Lower lobe of right lung (tissue), 2 donors: ENCODE measurements at places on chromosomes 16 and 17. TPM values are rescaled to one million over a fixed set of nuclear protein-coding genes. Genes with fewer than 3 reads are reported as not detected.

GRCh38 chr17:31068291-31068690, 26.5 kb upstream of the NF1 start:
- DNase-seq: no peak

DNA sequence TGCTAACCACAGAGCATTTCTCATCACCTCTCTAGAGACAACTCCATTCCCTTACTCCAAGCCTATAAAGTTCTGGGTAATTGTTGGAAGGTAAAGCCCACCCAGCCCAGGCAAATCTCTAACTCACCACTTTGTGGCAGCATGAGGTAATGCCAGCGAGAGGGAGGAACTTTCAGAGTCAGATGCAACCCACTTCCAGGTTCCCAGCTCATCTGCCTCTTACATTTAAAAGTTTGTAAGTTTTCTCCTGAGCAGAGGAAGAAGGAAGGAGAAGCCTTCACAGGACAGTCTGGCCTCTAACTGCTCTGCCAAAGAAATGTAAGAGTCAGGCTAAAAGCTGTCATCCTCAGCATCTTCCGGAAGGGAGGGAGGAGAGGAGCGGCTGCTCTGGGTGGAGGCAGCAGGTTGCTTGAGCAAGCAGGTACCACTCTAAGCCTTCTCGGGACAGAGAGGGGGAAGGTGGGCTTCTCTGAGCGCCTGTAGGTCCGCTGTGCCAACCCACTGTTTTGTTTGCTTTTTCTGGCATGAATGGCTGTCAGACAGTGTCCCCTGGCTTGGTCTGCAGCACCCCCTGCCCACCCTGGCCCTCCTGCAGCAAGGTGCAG, 1.0 kb downstream of the ZNF319 start:
- DNase-seq: peak; percentile 44

GRCh38 chr17:562174-562573, 152.5 kb downstream of the VPS53 start:
- DNase-seq: no peak

- DNase-seq: no peak
Observed at GRCh38 chr16:61945511-61945910, 90.7 kb downstream of the CDH8 start.

- no peak for DNase-seq
Observed at GRCh38 chr17:45851464-45851863, 6.8 kb downstream of the SPPL2C start.

- DNase-seq: no peak
Observed at GRCh38 chr16:87628940-87629339, 26.6 kb downstream of the JPH3 start.

DNA sequence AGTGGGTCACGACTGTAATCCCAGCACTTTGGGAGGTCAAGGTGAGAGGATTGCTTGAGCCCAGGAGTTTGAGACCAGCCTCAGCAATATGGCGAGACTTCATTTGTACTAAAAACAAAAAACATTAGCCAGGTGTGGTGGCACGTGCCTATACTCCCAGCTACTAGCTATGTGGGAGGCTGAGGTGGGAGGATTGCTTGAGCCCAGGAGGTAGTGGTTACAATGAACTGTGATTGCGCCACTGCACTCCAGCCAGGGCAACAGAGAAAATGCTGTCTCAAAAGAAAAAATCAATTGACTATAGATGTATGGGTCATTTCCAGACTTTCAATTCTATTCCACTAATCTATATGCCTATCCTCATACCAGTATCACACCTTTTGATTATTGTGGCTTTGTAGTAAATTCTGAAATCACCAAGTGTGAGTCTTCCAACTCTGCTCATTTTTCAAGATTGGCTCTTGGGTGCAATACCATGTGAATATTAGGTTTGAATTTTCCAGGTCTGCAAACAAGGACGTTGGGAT, 27.2 kb upstream of the CEP20 start:
- DNase-seq: no peak

- DNase-seq: no peak
Observed at GRCh38 chr17:58394534-58395223, 22.7 kb downstream of the RNF43 start.

DNA sequence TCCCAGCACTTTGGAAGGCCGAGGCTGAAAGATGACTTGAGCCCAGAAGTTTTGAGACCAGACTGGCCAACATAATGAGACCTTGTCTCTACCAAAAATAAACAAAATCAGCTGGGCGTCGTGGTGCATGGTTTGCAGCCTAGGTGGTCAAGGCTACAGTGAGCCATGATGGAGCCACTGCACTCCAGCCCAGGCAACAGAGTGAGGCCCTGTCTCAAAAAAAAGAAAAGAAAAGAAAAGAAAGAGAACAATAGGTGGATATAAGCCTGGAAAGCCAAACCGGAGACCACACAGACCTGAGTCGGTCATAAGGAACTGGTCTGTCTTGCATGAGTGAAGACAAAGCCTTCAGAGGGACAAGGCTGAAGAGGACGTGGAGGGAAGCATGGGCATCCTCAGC, 14.4 kb downstream of the ATP6V0D1 start:
- DNase-seq: no peak

DNA sequence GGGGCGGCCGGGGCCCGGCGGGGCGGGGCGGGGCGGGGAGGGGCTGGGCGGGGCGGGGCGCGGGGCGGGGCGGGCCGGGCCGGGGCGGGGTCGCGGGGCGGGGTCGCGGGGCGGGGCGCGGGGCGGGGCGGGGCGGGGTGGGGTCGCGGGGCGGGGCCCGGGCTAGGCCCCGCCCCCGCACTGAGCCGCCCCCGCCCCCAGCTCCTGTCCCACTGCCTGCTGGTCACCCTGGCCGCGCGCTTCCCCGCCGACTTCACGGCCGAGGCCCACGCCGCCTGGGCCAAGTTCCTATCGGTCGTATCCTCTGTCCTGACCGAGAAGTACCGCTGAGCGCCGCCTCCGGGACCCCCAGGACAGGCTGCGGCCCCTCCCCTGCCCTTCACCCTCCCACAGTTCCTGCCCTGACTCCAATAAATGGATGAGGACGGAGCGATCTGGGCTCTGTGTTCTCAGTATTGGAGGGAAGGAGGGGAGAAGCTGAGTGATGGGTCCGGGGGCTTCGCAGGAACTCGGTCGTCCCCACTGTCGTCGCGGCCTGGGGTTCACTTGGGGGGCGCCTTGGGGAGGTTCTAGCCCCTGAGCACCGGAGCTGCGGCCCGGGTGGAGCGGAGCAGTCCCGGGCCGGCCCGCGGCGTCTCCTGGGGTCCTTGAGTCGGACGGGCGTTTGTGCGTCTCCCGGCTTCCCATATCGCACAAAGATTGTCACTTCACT, 795 bp upstream of the HBM start:
- DNase-seq: no peak

GRCh38 chr16:85075236-85075924, 36.9 kb downstream of the CIBAR2 start:
- DNase-seq: no peak

- DNase-seq: peak; percentile 82
Observed at GRCh38 chr17:37489197-37490001, at the start of gene DUSP14. TSS of gene DUSP14 (plus strand) at chr17:37489891. CDS start at chr17:37512273, 22,382 bp downstream.

- DNase-seq: no peak
Observed at GRCh38 chr16:17775061-17775460, 304.3 kb upstream of the XYLT1 start.

GRCh38 chr17:53629188-53629587, 193.5 kb upstream of the KIF2B start:
- DNase-seq: no peak

DNA sequence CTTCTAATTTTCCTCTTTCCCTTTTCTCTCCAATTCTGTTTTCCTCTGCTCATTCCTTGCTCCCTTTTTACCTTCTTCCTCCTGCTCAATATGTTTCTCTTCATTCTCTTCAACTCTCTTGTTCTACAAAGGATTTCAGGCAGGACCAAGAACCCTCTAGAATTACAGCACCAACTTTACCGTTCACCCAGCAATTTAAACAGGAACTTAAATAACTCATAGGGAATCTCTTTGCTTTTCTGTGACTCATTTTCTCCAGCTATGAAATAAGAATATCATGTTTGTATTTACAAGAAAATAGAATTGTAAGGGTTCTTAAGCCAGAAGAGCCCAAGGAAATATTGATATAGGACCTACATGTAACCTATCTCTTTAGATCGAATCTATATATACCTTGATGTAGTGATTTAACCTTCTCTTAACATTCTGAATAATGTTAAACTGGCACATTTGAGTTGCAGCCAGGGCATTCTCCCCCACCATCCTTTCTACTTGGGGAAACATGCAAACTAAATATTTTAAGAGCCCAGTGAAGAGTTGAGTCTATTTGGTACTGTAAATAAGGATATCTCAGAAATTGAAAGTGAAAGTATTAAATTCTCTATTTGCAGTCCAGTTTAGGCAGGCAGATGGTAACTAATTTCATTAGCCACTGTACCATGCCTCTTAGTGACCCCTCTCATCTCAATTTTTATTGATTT, 137.0 kb downstream of the ANKFN1 start:
- no peak for DNase-seq

GRCh38 chr17:29579866-29580771, 9.3 kb downstream of the GIT1 start:
- DNase-seq: peak; percentile 90

- peak; percentile 39 for DNase-seq
Observed at GRCh38 chr16:89113661-89114060, 20.0 kb downstream of the ACSF3 start.

DNA sequence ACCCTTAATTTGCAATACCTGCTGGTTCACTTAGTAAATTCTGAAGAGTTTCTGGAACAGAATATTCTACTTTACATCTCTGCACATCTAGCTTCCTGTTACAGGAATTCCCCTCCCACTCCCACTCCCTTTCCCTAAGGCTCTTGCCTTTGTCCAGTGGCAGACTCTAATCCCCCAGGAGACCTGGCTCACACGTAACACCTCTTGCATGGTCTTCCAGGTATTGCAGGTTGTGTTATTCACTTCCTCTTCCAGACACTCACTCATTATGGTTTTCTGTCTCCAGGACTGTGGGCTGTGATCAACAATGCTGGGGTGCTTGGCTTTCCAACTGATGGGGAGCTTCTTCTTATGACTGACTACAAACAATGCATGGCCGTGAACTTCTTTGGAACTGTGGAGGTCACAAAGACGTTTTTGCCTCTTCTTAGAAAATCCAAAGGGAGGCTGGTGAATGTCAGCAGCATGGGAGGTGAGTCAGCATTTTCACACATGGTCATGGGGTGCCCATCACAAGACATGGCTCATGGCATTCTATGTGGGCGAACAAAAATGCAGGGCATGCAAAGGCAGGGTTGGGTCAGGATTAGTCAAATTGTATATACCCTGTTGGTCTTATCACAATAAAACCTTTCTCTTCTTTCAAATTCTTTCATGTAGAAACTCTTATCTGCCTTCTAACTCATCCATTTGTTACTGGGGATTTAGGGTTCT, 35.8 kb downstream of the HSD17B2 start:
- no peak for DNase-seq

GRCh38 chr16:24668481-24669061, 60.9 kb upstream of the TNRC6A start:
- DNase-seq: no peak

DNA sequence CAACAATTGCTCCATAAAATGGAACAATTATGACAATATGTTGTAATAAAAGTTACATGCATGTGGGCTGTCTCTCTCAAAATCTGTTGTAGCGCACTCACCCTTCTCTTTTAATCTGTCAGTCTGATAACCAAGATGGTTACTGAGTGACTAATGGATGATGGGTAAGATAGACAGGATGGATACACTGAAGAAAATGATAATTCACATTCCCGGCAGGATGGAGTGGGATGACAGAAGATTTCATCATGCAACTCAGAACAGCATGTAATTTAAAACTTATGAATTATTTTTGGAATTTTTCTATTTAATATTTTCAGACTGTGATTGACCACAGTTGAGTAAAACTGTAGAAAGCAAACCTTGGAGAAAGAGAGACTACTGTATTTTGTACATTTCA, 30.5 kb downstream of the CDH13 start:
- no peak for DNase-seq

DNA sequence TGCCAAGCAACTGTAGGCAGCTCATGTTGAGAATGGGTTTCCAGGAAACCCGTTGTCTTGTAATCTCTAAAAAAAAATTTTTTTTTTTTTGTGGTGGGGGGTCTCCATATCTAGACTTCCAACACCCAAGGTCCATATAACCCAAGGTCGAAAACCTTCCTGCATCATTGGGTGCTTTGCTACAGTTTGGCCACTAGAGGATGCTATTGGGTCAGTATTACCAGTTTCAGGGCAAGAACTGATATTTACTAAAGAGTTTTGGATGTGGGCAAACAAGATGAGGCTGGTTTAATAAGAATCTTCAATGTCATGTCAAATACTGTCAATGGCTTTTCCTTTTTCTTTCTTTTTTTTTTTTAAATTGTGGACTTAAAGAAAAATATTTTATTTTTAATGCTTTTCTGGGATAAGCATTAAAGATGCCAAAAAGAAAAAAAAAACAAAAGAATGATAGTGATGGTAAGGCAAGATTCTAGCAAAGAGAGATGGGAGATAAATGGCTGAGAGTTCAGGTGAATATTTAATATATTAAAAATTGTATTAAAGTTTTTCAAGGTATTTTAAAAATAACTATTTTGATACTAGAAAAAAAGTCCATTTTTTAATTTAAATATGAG, 62.2 kb downstream of the DHRS7C start:
- no peak for DNase-seq

DNA sequence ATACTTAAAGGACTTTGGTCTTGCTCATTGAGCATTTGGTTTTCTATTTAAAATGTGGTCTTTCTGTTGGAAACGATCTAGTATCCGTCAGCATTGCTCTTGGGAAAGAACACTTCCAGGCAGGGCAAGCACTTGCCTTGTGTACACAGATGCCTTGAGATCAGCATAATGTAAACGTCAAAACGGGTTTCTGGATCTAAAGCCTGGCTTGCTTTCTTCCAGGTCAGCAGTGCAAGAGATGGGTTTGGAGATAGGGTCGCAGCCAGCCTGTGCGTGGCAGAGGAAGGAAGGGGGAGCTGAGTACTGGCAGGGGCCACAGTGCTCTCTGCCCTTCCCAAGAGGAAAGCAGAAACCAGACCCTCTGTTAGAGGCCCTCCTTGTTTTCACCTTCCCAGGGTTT, 175.5 kb downstream of the LGALS9B start:
- no peak for DNase-seq

- DNase-seq: no peak
Observed at GRCh38 chr16:60815865-60816264, 1220.4 kb downstream of the CDH8 start.

- DNase-seq: no peak
Observed at GRCh38 chr16:4580250-4580649, 24.1 kb downstream of the C16orf96 start.

The LRRC36 gene
- total RNA-seq: 42.1 TPM

The DNAH3 gene
- total RNA-seq: 10.9 TPM

The ZFP1 gene
- 10.4 TPM for total RNA-seq

The GPT2 gene
- total RNA-seq: 4.8 TPM

The TEKT1 gene
- 9.7 TPM for total RNA-seq

The BCL6B gene
- total RNA-seq: 13.4 TPM

The PAGR1 gene
- 18.1 TPM for total RNA-seq

The TMIGD1 gene
- not detected for total RNA-seq

The PHOSPHO1 gene
- total RNA-seq: 1.9 TPM

The GPR142 gene
- total RNA-seq: not detected

The TEX19 gene
- total RNA-seq: not detected

The SLFN12 gene
- 16.7 TPM for total RNA-seq

The ACSM3 gene
- total RNA-seq: 25.2 TPM

The RNF222 gene
- not detected for total RNA-seq

The CIAPIN1 gene
- total RNA-seq: 37.0 TPM
